IPS DF 19.7 (cell line): ENCODE measurements at places on chromosomes 4 and X.

- no peak for DNase-seq
These were observed 21.4 kb downstream of the MGST2 start for GRCh38 chr4:139686988-139687387.

GRCh38 chr4:97404876-97405523 is 738.3 kb downstream of the STPG2 start:
- DNase-seq: no peak

DNA sequence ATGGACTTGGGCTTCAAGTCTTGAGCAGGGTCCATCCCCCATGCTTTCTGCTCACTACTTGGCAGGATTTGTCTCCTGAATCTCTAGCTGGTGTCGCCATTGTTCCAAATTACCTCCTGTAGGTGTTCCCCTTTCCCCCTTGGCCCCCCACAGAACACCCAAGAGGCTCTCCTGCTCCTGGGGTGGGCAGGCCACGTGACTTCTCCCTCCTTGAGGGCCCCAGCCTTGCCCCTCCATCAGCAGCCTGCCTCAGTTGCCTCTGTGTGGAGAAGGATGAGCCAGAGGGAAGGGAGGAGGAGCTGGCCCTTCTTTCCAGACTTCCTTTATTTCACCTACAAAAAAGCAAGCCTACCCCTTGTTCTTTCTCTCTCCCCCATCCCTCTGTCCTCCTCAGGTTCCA is 1.8 kb downstream of the GPR78 start:
- no peak for DNase-seq

- DNase-seq: no peak
These were observed 131.7 kb upstream of the VCX3A start for GRCh38 chrX:6666624-6667023.

DNA sequence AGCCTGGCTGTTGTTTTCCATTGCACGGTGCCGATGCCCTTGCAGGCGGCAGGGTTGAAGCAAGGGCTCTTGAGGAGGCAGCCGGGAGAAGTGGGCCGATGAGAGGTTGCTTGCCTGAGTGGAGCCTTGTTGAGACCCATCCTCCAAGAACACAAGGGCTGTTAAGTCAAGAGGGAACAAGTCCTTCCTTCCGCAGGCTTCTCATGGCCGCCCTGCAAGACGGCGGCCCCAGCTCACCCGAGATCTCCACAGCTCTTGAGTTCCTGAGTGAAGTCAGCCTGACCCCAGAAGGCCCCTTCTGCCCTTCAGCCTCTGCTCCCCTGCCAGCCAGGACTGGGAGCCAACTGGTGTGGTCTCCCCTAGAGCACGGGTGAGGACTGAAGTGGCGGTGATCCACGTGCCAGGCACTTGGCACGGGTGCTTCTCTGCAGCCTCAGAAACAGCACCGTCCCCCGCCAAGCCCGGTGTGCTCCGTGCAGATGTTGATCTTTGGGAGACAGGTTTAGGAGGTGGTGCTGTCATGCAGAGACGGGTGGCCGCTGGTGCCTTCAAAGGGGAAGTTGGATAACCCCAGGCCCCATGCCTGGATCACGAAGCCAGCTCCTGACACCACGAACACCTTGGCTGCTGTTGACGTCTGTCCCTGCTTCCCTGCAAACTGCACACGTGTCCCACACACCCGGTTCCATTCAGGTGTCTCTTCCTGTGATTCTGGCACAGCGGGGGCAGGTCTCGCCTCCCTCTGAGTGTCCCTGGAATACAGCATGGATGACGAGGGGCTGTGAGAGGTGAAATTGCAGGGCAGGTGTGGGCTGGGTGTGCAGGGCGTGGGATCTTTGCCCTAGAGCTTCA is 164.4 kb upstream of the PSAPL1 start:
- DNase-seq: no peak

- DNase-seq: no peak
These were observed 1554.7 kb upstream of the TENM3 start for GRCh38 chr4:180688480-180688879.

- no peak for DNase-seq
These were observed 56.9 kb downstream of the MAGEC1 start for GRCh38 chrX:141960578-141960977.

DNA sequence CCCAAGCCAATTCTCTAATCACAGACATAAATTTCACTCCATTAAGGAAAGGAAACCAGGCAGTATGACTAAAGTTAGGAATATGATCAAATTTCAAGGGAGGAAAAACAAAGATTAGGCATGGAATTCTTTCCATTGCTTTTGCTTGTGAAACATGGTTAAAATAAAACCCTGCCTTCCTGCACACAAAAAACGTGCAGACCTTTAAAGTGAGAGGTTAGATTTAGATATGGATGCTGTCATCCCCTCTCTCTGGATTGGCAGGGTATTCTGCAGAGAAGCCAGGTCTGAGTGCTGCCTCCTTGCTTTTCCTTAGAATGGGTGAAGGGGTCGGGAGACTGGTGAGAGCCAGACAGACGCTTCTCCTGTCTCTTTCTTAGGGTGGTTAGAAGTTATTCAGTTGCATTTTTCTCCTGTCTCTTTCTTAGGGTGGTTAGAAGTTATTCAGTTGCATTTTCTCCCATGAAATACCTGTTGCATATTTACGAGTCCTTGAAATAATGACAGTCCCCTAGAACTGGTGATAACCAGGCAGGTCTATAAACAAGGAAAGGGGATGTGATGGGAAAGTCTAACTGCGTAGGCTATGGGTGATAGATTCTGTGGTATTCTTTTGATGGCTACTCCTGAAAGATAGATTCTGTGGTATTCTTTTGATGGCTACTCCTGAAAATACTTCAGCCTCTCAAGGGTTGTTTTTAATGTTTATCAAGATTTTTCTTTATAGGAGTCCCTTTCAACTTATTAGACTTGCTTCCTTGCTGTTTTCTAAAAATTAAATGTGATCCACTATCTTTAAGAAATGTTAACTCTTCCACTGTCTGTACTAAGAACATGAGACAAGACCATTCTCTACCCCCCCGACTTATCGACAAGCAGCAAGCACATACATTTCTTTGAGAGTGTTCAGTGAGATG is 163.6 kb downstream of the SPRY1 start:
- DNase-seq: no peak

DNA sequence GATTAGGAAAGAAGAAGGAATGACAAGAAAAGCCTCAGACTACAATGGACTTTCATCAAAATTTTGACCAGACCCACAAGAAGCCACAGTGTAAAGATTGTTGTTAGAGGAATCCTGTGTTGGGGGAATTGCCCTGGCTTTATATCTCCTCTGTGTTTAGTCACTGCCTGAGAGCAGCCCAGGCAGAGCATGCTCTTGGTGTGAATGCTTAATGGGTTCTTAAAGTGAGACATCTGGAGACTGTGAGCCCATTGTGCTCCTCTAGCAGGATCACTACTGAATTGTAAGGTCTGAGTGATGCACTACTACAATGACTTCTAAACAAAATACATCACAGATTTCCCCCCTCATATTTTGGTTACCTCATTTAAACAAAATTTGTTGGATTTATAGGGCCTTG is 1860.5 kb upstream of the ADGRL3 start:
- no peak for DNase-seq

- DNase-seq: no peak
These were observed 6.1 kb downstream of the L1CAM start for GRCh38 chrX:153879741-153880439.

DNA sequence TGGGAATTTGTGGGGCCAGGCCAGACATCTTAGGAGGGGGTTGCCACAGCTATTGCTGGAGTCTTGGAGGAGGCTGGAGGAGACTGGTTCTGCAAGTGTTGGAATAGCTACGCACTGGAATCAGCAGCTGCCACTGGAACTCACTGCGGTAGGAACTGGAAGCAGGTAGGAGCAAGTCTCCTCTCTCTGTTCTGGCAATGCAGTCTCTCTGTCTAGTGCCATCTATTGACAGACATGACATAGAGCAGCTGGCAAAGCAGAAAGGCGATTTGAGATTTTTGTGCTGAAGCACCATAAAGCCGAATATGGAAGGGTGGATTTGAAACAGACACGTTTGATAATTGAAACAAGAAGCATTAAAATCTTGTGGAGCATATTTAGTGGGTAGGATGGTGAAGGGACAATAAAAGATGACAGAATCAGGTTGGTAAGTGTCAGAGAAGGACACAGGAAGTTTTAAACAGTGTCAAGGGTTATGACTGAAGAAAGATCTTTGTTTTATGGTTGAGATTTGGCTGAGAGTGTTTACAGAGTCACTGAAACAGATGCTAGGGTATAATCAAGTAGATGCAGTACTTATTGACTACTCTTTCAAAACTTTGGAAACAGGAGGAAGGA is 23.5 kb upstream of the SYNPO2 start:
- DNase-seq: peak; percentile 72

DNA sequence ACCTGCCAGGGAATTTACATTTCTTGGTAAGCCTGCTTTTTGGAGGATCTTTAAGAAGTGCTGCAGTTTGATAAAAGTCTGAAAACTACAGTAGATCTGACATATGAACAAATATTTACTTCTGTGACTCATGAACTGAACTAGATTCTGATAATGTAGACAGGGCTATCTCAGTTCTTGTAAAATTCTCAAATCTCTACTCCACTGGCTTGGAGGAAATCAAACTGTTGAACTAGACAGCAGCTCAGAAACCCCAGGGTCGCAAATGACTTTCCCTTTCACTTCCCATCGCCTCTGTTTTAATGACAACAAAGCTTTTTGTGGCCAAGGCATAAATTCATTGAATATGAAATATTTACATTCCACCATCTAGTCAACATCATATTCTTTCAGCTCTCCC is 15.4 kb upstream of the OCIAD1 start:
- no peak for DNase-seq

GRCh38 chrX:41082783-41083182 is 2.5 kb upstream of the USP9X start:
- DNase-seq: no peak

GRCh38 chr4:143017210-143017609 is 167.5 kb upstream of the USP38 start:
- no peak for DNase-seq

GRCh38 chrX:68999356-68999755 is 165.9 kb downstream of the PJA1 start:
- DNase-seq: no peak

DNA sequence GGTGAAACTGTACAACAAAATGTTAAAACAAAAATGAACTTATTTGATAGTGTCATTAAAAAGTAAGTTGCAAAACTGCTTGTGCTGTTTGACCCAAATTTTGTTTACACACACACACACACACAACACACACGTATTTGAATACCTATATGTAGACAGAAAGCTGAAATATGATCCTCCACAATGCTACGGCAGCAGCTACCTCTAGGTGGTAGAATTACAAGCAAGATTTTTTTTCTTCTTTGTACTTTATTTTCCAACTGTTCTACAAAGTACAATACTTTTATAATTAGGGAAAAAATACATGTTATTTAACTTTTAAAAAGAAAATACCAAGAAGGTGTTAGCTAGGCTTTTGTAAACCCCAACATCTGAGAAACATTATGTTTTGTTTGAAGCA is 1.2 kb downstream of the CYTL1 start:
- DNase-seq: no peak
